ENCODE measurements at places on chromosomes 16 and 17.

- DNase-seq: peak; percentile 75
These were observed 632 bp upstream of the RTN4RL1 start for GRCh38 chr17:2025622-2026309.

- DNase-seq: no peak
These were observed 1.7 kb upstream of the HSD11B2 start for GRCh38 chr16:67429053-67429798.

DNA sequence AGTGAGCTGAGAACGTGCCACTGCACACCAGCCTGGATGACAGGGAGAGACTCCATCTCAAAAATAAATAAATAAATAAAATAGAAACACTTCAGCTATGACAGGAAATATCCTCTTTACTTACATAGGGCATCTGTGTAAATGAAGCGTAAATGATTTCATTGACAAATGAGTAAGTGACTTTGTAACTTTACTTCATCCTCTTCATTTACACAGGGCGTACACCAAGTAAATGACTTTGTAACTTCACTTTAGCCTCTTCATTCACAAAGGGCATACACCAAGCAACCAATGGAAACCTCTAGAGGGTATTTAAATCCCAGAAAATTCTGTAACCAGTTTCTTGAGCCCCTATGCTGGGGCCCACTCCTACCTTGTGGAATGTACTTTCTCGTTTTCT is 16.2 kb upstream of the KLHDC4 start:
- no peak for DNase-seq

- DNase-seq: no peak
These were observed 11.1 kb downstream of the PIMREG start for GRCh38 chr17:6455321-6455705.

DNA sequence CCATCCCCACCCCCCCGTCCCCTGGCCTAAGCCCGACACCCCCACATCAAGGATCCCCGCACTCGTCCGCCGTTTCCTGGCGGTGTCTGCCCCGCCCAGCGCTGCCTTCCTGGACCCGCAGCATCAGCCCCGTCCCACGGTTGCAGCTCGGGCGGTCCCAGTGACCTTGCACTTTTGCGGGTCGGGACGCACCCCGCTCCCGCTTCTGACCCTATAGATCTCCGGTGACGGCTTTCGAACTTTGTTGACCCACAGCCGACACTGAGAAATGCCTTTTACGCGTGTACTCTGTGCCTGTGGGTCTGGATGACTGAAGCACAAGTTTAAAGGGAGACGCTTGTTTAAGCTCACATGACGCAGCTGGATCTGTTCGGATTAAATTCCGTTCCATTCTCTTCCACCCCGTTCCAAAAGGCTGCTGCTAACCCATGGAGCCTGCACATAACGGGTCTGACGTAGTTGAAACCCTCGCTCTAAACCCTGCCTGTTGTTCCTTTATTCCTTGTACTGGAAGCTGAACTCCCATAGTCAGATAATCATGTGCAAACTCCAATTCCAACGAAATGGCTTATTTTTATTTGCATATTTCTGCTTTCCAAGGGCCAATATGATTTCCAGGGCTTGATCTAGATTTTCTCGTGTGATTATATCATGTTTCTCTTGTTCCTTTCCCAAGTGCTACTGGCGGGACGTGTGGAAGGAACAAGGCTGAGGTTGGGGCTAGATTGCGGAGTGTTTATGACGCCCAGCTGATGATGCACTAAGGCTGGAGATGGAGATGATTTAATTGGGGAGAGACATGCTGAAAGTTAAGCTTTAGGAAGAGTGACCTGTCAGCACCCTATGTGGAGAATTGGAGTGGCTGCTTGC is 834 bp downstream of the FLYWCH1 start:
- DNase-seq: peak; percentile 30

DNA sequence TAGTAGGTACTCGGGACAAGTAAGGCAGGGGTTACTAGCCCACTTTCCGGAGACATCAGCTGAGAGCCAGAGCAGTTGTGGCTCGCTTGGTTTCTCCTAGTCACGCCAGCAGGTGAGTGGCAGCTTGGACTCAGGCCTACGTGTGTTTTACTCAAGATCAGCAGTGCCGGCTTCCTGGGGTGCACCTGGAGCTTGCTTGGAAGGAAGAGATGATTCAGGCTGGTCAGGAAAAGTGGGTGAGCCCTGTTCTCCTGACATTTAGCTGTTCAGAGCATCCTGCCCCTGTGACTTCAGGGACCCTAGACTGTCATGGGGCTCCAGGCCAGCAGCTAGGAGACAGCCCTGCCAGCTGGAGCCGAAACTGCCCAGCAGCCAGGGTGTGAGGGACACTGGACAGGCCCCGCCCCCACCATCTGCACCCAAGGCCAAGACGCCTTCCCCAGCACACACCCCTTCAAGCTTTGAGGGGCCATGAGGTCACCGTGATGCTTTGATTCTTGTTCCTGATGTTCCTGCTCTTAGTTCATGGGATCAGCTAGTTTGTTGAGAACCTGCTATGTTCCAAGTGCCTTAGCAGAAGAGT is 238.0 kb upstream of the CIBAR2 start:
- DNase-seq: no peak

DNA sequence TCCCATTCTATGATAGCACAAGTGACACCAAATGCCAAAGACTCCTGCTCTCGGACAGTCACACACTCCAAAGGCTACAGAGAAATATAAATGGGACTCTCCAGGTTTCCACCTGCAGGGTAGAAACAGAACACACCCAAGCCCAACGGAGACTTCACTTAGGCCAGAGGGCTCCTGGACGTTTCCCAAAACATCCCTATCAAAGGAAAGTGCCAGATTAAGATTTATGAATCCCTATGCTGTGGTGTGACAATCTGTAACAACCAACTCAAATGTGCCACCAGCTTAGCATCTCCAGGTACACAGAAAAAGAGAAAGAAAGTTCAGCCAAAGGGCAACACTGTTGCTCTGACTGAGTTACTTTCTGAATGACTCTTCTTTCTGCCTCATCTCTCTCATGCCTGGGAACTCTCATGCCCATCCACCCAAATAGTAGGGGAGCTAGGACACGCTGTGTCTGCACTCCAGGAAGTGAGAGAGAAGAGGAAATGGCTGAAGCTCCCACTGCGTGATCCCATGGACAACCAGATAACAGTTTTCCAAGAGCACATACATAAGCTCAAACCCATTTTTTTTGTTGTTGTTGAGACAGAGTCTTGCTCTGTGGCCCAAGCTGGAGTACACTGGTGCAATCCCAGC is 49.7 kb downstream of the SMG6 start:
- no peak for DNase-seq

DNA sequence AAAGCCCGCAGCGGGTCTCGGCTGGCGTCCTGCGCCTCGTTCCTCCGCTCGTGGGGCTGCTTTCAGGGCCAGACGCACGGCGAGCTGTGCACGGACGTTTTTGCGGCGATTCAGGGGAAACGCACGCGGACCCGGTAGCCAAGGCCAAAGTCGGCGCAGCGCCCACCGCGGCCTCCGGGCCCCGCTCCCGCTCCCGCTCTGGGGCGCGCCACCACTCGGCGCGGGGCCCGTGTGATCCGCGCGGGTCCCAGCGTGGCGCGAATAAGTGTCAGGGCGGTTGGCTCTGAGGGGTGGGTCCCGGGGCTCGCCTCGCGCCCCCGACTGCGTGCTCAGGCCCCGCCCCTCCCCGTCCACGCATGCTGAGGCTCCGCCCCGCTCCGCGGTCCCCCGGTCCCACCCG is 694 bp upstream of the TBCD start:
- DNase-seq: no peak

DNA sequence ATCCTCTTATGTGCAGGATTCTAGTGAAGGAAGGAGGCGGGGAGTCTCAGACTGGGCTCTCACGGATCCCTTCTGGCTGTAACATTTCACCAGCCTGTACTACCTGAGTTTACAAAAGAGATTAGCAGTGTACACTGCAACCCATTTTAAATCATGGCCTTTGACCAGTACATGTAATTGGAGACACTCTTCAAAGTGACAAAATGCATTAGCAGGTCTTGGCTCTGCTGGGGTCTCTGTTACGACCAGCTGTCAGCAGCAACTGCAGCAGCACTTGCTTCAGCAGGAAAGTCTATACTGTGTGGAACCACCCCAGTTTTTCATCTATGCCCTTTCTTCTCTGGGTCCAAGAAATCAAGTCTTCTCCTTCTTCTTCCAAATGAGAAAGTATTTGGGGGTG is 322.8 kb upstream of the ASIC2 start:
- DNase-seq: no peak

All from SW480 (cell line).